ENCODE measurements at places on chromosomes 7 and 10. TPM values are rescaled to one million over a fixed set of nuclear protein-coding genes. Genes with fewer than 3 reads are reported as not detected.

The CDNF gene
- total RNA-seq, result 2.9 TPM

The NPY4R gene
- not detected for total RNA-seq

DNA sequence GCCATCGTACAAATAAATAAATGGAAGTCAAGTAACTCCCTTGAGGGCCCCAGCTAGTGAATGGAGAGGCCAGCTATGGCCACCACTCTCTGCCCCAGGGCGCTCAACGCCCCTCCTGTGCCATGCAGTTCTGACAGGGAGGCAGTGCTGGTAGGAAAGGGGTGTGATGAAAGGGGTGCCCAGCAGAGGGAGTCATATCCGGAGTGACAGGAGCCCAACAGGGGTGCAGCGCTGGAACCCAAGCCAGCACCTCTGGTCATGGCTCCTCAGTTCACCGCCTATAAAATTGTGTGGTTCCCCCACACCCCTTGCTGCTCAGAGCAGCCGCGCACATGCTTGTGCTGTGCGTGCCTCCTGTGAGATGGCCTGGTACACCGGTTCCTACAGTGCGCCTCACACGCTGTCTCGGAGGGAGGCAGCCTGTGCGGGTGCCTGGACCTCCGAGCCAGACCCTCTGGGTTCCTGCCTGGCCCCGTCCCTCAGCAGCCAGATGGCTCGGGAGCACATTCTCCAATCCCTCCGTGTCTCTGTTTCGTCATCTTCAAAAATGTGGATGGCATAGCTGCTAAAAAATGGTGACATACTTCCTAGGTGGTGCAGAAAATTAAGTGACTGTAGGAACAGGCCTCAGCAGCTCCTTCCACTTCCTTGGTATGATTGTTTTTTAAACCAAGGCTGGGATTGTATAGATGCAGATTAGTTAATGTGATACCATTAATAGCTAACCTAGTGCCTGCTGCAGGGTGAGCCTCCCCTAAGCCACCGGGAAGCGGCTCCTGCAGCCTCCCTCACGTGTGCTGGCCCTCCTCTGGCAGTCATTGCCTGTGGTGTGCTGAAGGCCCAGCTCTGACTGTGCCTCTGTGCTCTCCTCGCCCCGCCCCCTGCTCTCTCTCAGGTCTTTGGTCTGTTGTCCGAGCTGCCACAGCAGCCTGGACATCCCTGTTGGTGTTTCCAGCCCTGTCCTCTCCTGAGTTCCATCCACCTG lies 125.8 kb downstream of the EGFR start:
- no peak for DNase-seq

The OR9A2 gene
- not detected for total RNA-seq

- no peak for DNase-seq
These were observed 29.0 kb downstream of the FANK1 start for GRCh38 chr10:125925262-125925834.

The RBP4 gene
- not detected for total RNA-seq

DNA sequence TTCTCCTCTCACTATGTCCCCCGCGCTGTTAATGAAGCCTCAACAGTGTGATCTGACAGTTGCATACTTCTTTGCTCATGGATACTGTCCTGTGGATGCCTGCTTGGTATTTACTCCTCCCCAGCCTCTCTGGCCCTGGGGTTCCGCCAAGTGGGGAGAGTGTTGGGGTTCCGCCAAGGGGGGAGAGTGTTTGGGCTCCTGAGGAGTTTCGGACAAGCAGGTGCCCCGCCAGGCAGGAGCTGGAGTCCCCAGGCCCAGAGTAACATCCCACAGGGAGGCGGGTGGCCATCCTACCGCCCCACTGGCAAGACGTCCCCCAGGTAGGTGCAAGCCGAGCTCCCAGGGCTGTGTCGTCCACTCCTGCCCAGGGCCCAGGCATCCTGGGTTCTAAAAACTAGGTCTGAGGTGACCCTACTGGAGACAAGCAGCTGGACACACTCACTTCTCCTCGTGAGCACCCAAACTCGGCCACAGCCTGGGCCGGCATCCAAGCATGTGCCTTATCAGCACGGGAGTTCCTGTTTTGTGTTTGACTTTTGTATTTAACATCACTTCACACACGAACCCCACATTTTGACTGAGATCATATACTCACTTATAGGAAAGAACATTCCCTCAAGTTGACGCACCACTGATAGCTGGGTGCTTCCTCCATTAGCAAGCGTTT lies 34.2 kb downstream of the CAMK2B start:
- DNase-seq, result no peak

GRCh38 chr10:106825576-106826364 lies 338.7 kb downstream of the SORCS1 start:
- no peak for DNase-seq

DNA sequence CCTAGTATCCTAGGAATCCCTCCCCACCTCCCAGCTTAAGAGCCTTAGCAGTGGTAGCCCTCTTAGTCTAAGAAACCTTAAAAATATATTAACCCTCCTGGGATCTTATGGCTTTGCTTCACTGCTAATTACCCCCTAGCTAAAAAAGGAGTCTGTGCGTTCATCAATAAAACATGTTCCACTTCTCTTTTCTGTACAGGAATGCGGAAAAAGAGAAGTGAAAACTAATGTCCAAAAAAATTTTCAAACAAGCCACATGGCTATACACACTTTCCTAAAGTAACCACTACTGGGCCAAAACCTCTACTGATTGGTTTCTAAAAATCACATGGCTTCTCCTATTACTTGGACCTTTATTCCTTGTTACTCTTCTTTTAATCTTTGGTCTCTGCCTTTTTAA lies 667.1 kb upstream of the LRRTM3 start:
- DNase-seq, result no peak

GRCh38 chr10:79444199-79445119 lies 965 bp downstream of the ZCCHC24 start:
- peak; percentile 56 for DNase-seq

- DNase-seq, result no peak
These were observed 19.8 kb downstream of the PIK3AP1 start for GRCh38 chr10:96700374-96701099.

DNA sequence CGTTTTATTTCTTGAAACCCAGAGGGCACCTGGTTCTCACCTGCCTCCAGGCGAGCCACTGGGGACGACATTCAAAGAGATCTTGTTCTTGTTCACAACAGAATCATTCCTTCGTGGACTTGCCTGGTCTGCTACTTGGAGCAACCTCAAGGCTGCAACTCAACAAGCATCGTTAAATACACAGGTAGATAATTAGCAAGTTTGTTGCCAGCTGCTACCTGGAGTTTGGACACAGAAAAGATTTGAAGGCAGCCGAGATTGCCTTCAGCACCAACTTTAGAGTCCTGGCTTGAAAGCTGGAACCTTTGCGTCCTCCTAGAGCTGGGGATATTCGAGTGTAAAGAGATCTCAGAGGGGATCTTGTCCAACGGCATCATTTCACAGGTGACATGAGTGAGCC lies 89.6 kb upstream of the C7orf33 start:
- no peak for DNase-seq

The PRLHR gene
- total RNA-seq, result not detected

DNA sequence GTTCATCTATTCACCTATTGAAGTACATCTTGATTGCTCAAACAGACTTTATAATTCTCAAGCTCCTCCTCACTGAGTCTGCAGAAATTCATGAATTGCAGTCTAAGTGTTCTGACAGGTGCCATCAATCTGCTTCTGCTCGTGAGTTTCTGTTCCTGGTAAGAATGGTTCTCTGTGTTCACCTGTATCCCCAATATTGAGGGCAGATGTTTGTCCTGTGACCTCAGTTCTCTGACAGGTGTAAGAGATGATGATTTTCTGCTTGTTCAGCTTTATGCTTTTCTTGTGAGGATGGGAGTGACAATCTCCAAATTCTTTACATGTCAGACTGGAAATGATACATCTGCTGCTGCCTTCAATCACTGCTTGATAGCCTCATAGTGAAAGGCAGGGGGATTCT lies 736.9 kb upstream of the COBL start:
- no peak for DNase-seq

The PTN gene
- 0.26 TPM for total RNA-seq

The HTR7 gene
- total RNA-seq, result 15.3 TPM

DNA sequence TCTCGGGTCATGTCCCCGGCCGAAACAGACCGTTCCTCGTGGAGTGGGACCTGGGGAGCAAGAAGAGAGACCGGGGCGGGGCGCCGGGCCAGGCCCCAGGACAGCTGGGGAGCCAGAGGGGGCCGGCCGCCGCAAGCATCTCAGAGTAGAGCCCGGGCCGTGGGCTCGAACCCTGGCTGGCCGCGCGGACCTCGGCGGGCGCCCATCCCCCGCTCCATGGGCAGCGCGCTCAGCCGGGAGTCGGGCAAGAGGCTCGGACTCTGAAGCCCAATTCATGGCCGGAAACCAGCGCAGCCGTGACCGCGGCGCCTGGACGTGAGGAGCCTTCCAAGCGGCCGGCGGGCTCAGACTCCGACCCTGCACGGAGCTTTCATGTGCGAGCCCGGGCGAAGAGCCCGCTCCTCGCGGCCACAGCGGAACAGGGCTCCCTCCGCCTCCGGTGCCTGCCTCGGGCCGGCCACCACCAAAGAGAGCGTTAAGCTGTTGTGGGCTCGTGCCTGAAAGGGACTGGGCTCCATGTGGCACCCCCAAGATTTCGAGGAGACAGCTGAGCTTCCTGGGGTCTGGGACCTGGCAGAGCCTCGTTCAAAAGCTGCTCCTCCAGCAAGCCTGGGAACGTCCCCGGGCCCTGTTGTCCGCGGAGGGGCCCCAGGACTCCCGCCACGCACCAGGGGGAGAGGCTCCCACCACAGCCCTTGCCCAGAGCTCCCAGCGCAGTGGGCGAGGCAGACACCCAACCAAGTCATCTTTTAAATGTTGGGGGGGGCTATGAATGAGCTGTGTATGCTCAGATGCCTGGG lies 757 bp upstream of the GRID1 start:
- no peak for DNase-seq

GRCh38 chr10:84159076-84159685 lies 14.4 kb upstream of the GPR15LG start:
- DNase-seq, result no peak

GRCh38 chr10:84269162-84269561 lies 24.3 kb downstream of the RGR start:
- no peak for DNase-seq

DNA sequence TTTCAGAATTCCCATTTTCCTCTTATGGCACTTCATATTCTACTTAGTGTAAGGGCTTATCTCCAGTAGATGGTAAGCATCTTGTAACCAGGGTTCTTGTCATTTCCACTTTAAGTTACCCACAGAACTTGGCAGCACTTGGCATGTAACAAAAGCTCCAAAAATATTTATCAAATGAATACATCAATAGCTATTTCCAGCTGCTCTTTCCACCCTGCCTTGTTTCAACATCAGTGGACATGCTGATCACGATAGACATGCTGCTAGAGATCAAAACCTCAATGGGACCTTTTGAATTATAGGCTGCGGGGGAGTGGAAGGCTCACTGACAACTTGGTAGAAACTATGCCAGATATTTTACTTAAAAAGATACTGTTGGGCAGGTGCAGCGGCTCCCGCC lies 32.9 kb downstream of the HOXA1 start:
- no peak for DNase-seq

The IFIT1B gene
- total RNA-seq, result not detected

DNA sequence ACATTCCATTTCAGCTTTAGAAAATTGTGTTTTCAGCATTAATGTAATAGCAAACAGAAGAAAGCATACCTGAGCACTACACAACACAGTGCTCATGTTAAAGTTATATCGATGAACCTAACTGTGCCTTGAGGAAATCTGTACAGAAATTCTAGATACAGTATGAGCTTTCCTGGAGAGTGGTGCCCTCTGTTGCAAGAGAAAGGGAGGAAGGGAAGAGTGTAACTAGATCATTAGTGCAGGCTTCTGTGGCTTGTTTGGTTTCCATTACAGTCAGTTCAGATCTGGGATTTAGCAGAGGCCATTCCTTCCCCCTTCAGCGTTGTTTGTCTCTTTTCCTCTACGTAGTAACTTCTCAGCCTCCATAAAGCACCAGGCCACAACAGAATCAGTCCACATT lies 139.7 kb downstream of the HTR7 start:
- DNase-seq, result peak; percentile 21

DNA sequence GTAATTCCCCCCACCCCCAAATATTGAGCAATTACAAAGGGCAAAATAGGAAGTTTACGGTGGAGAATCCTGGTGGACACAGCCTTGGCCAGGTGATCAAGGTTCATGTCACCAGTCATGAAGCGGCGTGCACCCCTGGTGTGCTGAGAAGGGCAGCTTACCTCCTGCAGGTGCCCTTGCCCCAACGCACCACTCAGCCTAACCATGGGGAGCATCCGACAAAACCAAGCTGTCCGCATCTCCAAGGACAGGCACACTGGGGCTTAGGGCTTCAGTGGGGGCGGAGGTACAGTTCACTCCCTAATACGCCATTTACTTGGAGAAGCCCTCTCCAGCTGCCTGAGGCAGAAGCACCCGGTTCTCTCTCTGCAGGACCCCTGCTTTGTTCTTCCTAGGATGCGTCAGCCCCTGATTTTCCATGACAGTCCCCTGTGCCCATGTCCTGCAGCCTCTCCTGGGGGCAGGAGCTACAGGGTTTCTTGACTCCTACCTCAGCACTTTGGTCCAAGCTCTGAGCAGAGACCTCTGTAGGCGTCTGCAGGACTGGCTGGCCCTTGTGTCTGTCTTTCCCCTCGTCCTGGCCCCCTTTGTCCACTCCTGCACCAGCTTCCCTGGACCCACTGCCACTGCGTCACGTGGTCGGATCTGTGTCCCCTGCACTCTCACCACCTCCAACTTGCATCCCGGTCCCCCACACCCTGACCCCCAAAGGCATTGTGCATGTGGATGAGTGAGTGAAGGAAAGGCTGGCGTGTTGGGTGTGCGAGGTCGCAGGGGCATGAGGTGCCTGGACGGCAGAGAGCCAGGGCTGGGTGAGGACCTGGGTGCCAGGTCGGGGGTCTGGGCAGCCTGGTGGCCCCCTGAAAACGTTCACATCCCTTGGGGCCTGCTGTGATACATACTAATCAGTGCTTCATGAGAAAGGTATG lies 113.7 kb downstream of the LHPP start:
- no peak for DNase-seq

DNA sequence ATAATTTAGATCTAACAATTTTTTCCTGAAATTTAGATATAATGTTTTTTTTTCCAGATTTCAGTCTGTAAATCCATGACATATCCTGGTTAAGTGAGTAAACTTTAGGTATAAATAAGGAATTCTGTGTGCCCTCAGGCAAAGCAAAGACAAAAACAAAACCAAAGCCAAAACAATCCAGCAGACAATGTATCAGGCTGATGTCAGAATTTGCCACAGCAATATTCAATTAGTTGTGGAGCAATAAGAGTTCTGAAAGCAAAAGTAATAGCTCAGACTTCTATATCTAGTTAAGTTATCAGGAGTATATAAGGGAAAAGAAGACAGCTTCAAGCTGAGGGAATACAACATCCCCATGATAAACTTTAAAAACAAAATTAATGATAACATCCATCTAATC lies 82.0 kb downstream of the MKX start:
- DNase-seq, result peak; percentile 5

- DNase-seq, result peak; percentile 56
These were observed 32.9 kb upstream of the KMT2E start for GRCh38 chr7:104980841-104981671.

DNA sequence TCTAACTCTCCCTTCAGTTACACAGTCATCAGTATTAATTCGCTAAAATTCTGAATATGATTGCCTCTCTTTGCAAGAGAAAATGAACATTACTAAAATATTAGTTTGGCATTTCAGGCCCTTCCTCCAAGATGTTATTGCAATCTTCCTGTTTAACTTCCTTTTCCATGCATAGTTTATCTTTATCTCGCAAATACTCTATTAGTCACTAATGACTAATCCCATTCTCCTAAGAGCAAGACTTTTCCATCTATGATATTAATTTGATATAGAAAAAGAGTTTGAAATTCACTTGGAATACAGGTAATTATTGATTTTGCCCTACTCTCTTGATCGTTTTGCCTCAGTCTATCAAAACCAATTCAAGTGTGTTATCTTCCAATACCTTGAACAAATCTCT lies 41.8 kb upstream of the SEMA3A start:
- DNase-seq, result peak; percentile 16
